ENCODE measurements at places on chromosomes 13 and 19.
A peak's percentile ranks its signal among the peaks of the same experiment; 100 is the strongest.

DNA sequence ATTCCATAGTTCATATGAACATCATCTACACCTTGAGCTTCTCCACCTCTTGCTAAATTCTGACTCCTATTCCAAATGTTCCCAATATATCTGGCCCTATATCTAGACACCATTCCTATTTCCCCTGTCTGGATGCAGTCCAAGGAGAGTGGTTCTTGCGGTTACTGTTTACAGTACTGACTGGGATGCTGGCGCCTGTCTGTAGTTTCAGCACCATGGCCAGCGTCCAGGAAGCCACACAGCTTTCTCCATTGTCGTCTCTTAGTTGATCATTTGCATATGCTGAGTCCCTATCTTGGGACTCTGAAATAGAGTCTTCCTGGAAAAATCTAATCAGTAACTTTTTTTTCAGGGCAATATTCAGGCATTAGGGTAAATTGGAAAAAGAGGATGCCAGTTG is 14.9 kb downstream of the LAIR2 start:
- DNase-seq = peak; percentile 44

DNA sequence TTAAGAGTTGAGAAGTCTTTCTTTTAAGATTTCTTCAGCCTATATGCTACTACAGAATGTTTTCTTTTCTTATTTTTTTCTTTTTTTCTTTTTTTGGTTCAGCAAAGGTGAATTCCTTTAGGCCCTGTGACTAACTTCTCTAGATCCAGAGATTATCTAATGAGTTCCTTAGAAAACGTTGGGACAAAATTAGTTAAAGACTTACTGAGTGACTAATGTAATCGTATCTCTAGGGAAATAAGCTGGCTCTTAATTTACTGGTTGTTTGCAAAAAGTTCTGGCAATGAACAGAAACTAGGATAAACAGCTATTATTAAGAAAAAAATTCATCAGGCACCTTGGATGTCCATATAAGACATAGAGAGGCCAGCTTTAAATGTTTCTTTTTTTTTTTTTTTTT is 30.7 kb upstream of the CSNK1A1L start:
- no peak for DNase-seq

- DNase-seq = no peak
Observed at GRCh38 chr19:1844513-1845124, 3.7 kb downstream of the REXO1 start.

DNA sequence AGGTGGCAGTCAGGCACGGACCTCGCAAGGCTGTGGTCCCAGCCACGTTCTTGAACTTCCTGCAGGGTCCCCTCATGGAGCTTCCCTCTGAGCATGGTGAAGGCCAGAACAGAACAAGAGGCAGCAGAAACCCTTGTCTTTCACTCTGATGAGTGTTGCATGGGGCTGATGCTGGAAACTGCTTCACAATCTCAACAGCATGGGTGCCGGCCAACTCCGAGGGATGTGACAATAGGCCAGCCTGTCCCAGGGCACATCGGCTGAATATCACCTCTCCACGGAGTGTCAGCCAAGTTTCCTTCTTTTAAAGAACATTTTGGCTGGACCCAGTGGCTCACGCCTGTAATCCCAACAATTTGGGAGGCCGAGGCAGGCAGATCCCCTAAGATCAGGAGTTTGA is 173.9 kb downstream of the FOXO1 start:
- DNase-seq = no peak

GRCh38 chr19:7460562-7460966 is 28.3 kb downstream of the PEX11G start:
- no peak for DNase-seq

DNA sequence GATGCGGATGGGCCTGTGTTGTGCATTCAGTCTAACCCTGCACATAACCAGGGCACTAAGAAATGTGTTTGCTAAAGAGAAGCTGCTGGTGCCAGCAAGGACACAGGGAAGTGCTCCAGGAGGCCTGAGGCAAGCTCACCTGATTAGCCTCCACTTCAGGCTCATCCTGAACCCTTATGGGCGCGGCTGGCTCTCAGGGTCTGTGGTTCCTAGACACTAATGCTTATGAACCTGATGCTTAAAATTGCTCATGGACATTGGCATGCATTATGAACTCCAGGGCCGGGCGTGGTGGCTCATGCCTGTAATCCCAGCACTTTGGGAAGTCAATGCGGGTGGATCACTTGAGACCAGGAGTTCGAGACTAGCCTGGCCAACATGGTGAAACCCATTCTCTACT is 34.3 kb downstream of the SERP2 start:
- DNase-seq = no peak

DNA sequence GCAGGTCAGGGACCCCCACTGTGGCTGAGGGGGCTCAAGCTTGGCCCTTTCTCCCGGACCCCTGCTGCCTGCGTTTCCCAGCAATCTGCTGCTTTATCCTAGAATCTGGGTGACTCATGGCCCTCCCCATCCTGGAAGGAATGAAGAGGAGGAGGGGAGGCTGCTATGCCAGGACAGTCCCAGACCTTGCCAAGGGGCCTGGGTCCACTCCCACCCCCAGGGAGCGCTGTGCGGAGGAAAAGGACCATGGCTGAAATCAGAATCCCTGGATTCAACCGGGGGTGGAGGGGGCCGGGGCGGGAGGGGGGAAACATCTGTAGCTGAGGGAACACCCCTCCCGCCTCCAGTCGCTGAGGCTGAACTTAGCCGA is 20.5 kb downstream of the ZNF114 start:
- DNase-seq = no peak

GRCh38 chr13:44273991-44274770 is 99.4 kb upstream of the SERP2 start:
- no peak for DNase-seq
